ENCODE measurements at places on chromosomes 12 and 14.

DNA sequence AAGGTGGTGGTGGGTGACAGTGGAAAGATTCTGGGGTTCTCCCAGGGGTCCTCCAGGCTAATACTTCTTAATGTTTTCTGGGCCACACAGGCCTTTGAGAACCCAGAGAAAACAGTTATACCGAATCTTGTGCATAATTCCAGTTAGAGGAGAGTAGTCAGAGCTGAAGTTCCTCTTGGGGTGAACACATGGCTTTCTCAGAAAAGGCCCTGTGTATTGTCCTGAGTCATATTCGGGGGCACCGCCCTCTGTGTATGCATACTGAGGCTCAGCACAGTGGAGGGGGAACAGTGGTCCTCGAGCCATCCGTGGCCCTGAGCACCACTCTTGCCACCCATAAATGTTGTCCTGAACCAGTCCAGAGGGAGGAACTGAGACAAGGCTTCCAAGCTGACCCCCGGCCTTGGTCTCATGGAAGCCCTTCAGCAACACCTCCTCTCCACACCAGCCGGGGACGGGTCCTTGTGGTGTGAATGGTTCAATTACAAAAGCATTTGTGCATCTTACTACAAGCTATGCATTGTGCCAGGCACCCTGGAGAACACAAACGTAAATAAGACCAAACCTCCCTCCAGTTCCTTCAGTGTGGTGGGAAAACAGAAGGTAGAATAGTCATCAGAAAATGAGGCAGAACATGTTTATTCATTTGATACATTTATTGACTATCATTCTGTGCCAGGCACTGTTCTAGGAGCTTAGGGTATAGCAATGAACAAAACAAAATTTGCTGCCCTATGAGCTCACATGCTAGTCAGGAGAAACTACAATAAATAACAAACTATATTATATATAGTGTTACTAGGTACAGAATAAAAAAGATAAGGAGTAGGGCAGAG, 9.9 kb downstream of the DHRS2 start:
- no peak for DNase-seq

- DNase-seq = no peak
Measured at GRCh38 chr12:120366341-120366705, 2.6 kb downstream of the MSI1 start.

DNA sequence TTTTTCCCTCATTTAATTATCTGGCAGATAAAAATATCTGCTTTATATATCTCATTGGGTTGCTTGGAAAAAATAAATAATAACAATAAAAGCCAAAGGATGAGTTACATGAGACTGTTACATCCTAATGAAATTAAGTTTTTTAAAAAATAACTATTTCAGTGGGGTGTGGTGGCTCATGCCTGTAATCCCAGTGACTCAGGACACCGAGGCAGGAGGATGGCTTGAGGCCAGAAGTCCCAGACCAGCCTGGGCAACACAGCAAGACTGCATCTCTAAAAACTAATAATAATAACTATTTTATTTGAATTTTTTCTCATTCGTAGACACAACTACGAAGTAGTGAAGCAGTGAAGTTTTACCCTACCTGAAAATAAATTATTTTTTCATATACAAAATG, 103.3 kb downstream of the BCAT1 start:
- DNase-seq = no peak

DNA sequence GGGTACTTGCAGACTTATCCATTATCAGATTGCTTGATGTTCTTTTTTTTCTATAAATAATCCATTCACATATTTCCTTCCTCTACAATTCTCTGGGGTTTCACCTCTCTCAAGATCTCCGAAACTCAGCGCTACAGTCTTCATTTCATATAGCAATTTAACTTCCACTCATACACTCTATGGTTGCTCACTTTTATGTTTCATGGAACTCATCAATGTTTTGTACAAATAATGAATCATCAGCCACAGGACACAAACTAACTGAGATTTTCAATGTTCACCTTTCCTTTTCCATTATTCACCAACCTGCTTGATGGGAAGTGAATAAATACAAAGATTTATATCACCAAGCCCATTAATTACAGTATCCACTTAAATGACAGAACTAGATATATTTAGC, 534.7 kb downstream of the LRFN5 start:
- DNase-seq = no peak

DNA sequence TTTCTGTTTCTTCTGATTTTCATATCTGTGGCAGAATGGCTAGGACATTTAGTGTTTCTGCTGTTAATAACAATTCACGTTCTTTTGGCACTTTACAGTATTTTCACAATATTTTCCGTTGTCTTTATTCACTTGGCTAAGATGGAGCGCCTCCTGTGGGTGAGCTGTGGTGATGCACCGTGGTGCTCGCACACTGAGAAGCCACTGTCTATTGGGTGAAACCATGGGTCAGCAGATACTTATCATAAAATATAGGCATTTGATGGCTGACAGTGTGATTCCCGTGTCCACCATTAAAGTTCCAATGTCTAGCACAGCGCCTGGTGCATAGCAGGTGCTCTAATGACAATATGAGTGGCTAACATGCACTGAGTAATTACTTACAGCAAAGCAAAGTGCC, 141.8 kb downstream of the VRK1 start:
- DNase-seq = no peak

- DNase-seq = no peak
Measured at GRCh38 chr14:72528059-72528862, 365.6 kb downstream of the DPF3 start.

DNA sequence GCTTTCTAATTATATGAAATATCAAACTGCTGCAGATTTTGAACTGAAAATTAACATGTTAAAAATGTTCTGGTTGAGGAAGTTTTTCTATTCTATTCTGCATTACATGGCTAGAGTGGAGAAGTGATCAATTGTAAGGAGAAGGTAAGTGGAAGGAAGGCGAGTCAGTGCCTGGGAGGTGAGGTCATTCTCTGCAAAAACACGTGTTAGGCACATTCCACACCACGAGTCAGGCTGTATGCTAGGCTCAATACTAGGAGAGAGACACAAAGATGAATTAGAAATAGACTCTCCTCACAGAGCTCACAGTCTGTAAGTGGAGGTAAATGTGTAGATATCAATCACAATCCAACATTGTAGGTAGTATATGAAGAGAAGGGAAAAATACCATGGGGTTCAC, 194.1 kb downstream of the NOVA1 start:
- no peak for DNase-seq

DNA sequence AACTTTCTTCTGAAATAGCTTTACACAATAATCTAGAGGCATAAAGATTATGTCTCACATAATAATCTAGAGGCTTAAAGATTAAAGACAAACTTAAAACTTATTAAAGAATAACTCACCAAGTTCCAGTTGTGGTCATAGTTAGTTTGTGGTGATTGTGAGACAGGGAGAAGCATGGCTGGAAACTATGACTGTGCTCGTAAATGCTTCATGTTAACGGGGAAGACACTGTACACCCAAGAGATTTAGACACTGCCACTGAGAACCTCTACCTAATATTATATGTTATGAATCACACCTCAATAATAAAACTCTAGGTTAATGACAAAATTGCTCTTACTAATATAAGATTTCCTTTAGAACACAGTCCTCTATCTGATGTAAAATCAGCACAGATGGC, 541.6 kb downstream of the TMEM121 start:
- DNase-seq = no peak

GRCh38 chr12:9149372-9149771, 33.7 kb upstream of the A2M start:
- no peak for DNase-seq

DNA sequence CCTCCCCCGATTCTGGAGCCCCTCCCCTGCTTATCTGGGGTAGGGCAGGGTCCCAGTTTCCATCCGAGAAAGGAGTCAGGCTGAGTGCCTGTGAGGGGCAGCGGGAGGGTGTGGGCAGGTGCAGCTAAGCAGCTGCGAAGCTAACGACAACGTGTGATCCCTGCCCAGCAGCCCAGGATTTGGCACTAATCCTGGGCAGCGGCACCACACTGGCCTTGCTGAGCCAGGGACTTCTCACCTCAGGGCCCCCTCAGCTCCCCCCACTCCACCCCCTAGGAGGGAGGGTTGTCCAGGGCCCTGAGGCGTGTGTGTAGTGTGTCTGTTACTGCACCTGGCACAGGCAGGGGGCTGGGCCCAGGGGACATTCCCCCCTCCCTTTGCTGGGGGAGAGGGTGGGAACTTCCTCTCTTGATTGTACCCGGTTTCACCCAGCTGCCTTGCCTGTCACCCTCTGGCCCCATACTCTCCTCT, 1.8 kb downstream of the SMIM41 start:
- DNase-seq = no peak

DNA sequence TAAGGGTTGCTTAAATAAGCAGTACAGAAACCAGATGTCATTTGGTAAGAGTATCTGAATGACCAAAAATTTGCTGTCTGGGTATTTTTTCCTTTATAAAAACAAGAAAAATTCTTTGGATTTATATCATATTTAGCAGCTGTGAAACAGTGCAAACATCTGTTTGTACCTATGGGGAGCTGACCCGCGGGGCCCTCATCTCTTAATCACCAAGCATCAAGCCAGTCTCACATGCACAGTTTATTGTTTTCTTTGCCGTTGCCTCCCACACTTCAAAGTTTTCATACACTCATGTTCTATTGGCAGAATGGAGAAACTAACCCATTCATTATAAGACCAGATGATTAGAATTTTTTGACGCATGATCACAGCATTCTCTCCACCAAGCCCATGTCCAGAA, 142.2 kb downstream of the BMP4 start:
- DNase-seq = no peak

DNA sequence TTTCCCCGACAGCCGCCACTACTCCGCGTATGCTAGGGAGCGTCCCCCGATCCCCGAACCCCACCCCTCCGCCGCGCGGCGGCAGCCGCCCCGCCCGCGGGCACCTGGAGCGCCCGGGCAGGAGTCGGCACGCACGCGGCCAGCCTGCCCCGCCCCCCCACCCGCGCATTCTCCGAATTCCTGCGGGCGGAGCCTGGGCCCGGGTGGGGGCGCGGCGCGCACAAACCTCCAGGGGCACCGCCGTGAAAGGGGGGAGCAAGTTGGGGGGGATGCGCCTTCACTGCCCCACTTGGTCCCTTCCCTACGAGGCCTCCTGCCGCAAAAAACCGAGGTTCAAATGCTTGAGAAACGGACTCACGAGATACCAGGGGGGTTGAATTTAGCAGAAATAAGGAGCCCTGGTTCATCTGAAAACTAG, 1.7 kb downstream of the AJUBA start:
- DNase-seq = no peak

DNA sequence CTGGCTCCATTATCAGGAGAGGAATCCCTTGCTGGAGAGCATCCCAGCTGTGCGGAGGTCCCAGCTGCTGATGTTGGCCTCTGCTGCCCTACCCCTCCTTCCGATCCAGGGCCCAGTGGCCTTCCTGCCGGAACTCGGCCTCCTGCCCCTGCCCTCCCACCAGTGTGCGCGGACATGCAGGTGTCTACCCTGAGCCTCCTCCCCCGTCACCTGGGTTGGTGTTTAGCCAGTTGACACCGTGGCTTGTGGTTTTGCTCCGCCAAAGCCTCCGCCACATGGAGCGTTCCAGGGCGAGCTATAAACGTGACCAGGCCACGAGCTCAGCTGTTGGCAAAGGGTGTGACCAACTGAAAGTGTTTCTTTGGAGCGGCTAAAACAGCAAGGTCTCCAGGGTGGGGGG, 1104.3 kb downstream of the BCL11B start:
- no peak for DNase-seq

DNA sequence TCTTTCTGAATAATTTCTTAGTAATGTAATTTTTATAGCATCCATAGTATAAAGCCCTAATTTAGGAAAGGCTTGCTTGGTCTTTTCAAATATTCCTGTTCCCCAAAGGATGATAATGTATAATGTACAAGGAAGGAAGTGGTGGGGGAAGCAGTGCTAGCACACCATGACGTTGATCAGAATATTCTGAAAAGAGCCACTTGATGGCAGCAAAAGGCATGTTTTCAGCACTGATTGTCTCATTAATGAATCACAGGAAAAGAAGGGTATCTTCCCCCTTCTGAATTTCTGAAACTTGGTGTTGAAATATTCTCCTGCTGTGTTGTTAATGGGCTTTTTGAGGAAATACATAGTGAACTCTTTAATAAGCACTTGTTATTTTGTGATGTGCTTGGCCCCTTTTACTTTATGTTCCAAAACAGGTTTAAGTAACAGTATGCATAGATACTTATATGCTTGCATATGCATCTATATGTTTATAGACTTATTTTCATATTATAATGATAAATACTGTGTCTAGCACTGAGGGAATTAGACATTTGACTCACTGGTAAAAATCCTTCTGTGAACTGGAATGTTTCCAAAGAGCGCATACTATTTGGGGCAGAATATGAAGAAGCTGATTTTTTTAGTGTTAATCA, 122.0 kb downstream of the TMEM117 start:
- peak; percentile 27 for DNase-seq

DNA sequence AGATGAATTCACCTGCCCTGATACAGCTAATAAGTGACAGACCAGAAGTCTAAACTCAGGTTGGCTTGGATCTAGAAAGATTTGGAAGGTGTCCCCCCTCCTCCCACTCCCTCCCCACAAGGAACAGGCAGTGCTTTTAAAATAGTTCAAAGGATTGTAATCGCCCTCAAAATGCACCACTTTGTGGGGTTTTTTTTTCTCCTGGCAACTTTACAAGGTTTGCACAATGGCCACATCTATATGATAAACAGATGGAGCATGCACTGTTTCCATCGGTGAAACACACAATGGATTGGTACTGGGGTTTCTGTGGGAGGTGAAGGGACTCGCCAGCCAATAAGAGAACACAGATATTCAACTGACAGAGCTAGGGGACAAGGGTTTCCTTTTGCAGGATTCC, 137.4 kb downstream of the LLPH start:
- DNase-seq = no peak

DNA sequence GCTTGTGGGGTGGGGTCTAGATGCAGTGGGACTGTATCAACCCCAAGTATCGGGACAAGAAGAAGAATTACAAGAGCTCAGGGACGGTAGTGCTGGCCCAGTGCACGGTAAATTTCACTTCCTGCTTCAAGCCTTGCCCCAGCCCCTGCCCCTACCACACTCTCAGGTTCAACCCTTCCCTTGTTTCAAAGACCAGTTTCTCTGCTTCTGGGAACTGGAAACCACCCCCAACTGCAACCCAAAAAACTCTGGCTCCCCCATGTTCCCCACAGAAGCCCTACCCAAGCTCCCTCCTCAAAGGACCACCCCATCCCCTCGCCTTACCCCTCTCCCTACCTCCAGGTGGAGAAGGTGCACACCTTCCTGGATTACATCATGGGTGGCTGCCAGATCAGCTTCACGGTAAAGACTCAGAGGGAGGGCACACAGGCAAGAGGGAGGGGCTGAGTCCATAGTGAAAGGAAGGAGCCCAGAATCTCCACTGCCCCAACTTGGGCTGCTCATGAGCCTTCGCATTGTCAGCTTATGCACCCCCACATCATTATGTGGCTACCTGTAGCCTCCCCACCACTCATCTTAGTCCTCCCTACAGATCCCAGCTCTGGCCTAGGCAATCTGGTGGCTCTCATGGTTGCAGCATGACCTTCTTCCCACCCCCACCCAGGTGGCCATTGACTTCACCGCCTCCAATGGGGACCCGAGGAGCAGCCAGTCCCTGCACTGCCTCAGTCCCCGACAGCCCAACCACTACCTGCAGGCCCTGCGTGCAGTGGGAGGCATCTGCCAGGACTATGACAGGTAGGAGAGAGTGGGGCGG, 4.3 kb downstream of the CPNE6 start:
- no peak for DNase-seq

All from GM04503 (cell line).